Fibroblast of lung (primary cell): ENCODE measurements at places on chromosomes 7 and 10. TPM values are rescaled to one million over a fixed set of nuclear protein-coding genes. Genes with fewer than 3 reads are reported as not detected.

Gene TRPV5
- total RNA-seq, result not detected in 2 replicates

Gene SAMD9
- 14.6 and 19.2 TPM in 2 replicates for total RNA-seq

Gene UNCX
- total RNA-seq, result not detected in 2 replicates

Gene RAB19
- not detected in 2 replicates for total RNA-seq

Gene FANK1
- 0.83 and 2.6 TPM in 2 replicates for total RNA-seq

Gene CCDC3
- total RNA-seq, result 0.26 and 0.33 TPM in 2 replicates

Gene ETV1
- 12.8 and 26.4 TPM in 2 replicates for total RNA-seq

Gene NANOS1
- 1.0 and 1.2 TPM in 2 replicates for total RNA-seq

Gene MYOF
- total RNA-seq, result 161 and 298 TPM in 2 replicates

Gene SYNPO2L
- total RNA-seq, result under 0.01 TPM in 1 of 2 replicates, not detected in the other

Gene CH25H
- total RNA-seq, result 8.2 and 17.7 TPM in 2 replicates

Gene STRIP2
- 4.9 and 10.9 TPM in 2 replicates for total RNA-seq

Gene CNPY1
- not detected in 2 replicates for total RNA-seq

Gene FUOM
- 6.4 and 15.0 TPM in 2 replicates for total RNA-seq

Gene VGF
- total RNA-seq, result 0.26 and 0.66 TPM in 2 replicates

Gene ACSL5
- 1.7 and 4.6 TPM in 2 replicates for total RNA-seq

Gene CYP26C1
- total RNA-seq, result under 0.01 TPM in 2 replicates

Gene WDR91
- total RNA-seq, result 17.5 and 27.4 TPM in 2 replicates

Gene NYAP1
- total RNA-seq, result 0.26 and 0.33 TPM in 2 replicates

Gene WNT2
- total RNA-seq, result 1.7 and 3.9 TPM in 2 replicates
